Activated CD4-positive, alpha-beta memory T cell treated with anti-CD3 and anti-CD28 coated beads for 36 hours (primary cell): ENCODE measurements at places on chromosomes 7 and 10.

DNA sequence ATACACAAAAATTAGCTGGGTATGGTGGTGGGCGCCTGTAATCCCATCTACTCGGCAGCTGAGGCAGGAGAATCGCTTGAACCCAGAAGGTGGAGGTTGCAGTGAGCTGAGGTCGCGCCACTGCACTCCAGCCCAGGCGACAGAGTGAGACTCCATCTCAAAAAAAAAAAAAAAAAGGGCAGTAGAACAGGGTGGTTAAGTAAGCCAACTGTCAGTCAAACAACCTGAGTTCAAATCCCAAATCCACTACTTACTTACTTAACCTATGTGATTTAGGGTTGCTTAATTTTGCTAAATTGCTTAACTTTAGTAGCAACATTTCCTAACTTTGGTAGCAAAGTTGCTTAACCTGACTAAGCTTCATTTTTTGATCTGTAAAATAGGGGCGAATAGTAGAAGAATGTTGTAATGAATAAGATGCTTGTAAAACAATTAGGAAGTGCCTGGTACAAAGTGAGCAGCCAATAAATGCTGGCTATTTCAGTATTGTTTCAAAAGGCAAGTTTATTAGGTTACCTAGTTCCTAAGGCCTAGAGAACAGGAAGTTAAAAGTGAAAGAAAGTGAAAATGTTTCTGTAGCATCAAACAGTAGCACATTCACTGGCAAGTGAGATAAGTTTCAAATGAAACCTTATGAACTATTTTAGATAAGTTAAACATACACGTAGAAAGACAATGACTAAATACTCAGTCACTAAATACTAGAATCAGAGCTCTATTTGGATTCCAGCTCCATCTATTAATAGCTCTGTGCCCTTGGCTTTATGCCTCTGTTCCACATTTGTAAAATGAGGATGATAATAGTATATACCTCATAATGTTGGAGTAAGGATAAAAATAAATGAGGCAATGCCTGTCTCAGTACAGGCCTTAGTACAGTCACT, 64.3 kb downstream of the HOXA1 start:
- no peak for DNase-seq

DNA sequence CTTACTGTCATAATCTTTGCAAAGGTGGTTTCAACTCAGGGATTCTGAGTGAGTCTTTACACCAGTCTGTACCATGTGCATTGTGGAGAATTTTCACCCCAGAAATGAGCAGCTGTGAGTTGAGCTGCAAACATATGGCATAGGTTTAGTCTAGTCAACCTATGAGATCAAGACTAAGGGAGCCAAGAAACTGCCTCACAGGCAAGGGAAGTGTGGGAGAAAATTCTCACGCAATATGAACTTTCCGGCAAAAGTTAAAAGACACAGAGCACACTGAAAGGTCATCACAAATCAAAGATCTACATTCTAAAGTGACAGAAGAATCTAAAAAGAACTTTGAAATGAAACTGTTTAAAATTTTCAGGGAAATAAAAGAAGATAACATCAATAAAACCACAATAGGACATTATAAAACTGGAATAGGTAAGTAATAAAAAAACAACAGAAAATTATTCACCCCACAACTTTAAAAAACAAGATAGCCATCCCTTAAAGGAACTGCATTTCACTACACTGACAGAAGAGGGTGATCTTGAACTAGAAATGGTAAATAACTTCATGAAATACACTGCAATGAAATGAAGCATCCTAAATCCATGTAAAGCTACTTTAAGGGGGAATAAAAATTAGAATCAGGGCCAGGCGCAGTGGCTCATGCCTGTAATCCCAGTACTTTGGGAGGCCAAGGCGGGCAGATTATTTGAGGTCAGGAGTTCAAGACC, 63.5 kb downstream of the LGI1 start:
- DNase-seq: no peak

GRCh38 chr7:103888603-103889153, 100.8 kb downstream of the RELN start:
- no peak for DNase-seq

GRCh38 chr7:158067931-158068482, 519.6 kb downstream of the PTPRN2 start:
- DNase-seq: no peak

DNA sequence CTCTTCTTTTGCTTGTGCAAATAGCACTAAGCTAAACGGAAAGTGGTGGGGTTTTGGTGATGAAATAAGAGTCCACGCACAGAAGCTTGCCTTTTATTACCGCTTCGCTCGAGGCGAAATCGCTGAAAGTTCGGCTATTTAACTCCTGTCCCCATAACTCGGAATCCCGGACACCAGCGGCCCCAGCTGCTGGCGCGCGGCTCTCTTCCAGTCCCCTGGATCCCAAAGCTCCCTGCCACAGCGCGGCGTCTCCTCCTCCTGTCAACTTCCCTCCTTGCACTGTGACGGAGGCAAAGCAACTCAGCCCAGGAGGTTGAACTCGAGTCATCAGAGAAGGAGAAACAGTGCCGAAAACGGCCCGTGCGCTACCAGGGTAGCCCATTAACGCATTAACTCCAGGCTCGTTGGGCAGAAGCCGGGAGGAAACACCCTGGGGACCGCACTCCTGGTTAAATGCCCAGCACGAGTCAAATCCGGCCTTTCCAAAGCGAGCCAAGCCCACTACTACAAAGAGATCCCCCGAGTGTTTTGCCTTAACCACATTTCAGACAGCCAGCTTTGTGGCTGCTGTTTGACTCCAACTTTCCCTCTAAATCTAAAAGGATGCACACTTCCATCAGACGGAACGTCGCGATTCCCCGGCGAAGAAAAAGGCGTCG, 1.3 kb downstream of the SEMA3D start:
- no peak for DNase-seq

GRCh38 chr7:43650457-43651052, 67.6 kb downstream of the STK17A start:
- peak; percentile 43 for DNase-seq
